AML-193 (cell line): ENCODE measurements at places on chromosomes 5 and 9.

GRCh38 chr9:127122176-127123063, at the start of gene ANGPTL2:
ANGPTL2 (minus strand) TSS chr9:127122635; CDS start chr9:127108731, 13,904 bp downstream.
- DNase-seq = no peak

DNA sequence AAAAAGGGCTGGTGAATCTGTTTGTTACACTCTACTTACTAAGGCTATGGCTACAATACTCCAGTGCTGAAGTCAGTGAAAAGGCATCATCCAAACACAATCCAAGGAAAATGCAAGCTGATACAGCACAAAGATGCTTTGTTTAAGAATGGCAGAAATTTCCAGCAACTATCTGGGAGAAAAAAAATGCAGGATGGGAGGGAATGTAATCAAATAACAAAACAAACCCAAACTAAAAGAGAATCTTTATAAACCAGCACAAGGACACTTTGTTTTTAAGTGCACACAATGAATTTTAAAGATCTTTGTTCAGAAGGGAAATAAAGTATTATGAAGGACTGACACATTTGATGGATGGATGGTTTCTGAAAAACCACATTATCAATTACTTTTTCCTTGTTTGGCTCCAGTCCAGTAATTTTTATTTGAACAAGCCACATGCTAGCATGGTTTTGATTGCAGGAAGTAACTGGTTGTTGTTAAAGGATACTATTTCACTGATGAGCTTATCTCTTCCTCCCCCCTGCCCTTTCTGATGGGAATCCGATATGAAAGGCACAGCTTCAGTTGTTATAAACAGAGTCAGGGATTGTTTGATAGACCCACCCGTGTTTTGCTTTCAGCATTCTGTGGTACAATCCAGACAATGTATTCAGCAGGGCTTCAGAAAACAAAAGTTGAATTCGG, 12.1 kb upstream of the TLE4 start:
- DNase-seq = no peak

DNA sequence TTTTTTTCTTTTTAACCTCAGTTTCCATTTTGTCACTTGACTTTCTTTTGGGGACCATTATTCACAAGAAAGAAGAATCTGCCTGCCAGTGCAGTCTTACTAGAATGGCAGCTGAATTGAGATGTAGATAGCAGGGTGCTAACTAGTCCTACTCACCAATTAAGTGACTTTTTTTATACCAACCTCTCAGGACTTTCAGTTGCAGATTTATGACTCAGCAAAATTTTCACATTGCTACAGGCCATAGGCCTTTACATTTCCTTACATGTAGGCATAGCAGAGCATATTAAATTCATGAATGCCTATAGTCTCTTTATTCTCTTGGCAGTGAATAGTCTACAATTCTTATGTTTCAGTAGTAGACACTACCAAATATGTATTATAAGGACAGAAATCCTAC, 54.0 kb upstream of the FKTN start:
- no peak for DNase-seq

DNA sequence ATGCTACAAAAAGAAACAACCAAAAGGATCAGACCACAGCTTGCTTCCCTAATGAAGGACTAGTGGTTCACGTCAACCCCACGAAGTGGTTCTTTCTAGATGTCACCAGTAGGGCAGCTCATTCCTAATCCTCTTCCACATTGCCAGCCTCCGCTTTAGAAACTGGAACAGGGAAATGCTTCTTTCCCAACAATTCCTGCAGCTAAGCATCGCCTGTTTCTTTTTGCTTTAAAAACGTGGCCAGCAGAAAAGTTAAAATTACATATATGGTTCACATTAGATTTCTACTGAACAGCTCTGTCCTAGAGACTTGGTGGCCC, 100.2 kb downstream of the MTX3 start:
- DNase-seq = no peak

DNA sequence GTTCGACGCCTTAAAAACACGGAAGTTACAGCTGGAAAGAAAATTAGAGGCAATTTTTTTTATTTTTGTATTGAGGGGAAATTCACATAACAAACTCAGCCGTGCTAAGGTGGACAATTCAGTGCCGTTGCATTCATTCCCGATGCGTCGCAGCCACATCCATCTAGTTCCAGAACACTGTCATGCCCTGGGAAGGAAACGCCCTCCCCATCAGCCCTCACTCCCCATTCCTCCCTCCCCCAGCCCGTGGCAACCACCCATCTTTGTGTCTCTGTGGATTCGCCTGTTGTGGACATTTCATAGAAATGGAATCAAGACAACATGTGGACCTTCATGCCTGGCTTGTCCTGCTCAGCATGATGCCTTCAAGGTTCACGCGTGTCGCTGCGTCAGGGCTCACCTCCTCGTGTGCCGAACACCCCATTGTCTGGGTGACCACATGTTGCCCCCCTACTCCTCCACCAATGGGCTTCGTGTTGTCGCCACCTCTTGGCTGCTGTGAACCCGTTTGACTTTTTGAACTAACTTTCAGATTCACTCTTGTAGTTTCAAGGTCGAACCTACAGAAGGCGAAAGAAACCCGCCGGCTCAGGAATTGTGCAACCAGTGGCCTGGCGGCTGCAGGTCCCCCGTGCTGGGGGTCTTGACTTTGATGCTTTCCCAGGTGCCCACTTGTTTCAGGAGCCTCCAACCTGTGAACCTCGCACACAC, 17.4 kb upstream of the CAMSAP1 start:
- no peak for DNase-seq
